ENCODE measurements at places on chromosomes 5 and 9. TPM values are rescaled to one million over a fixed set of nuclear protein-coding genes. Genes with fewer than 3 reads are reported as not detected.

DNA sequence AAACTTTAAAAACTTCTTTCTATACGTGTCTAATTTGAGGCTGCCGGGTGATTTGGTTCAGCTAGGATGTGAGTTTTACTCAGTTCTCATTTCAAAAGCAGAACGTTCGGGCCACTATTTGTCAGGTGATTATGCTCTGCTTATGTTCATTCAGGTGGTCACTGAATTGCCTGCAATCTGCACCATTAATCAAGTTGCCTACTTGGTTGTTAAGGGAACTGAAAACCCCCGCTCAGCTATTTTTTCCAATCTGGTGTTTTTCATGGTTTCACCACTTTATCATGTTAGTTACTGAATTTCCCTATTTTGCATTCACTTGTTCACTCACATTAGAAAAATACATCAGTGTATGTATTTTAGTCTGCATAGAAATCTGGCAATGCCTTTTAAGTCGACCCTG lies 523.0 kb downstream of the CSNK1G3 start:
- DNase-seq, result no peak

DNA sequence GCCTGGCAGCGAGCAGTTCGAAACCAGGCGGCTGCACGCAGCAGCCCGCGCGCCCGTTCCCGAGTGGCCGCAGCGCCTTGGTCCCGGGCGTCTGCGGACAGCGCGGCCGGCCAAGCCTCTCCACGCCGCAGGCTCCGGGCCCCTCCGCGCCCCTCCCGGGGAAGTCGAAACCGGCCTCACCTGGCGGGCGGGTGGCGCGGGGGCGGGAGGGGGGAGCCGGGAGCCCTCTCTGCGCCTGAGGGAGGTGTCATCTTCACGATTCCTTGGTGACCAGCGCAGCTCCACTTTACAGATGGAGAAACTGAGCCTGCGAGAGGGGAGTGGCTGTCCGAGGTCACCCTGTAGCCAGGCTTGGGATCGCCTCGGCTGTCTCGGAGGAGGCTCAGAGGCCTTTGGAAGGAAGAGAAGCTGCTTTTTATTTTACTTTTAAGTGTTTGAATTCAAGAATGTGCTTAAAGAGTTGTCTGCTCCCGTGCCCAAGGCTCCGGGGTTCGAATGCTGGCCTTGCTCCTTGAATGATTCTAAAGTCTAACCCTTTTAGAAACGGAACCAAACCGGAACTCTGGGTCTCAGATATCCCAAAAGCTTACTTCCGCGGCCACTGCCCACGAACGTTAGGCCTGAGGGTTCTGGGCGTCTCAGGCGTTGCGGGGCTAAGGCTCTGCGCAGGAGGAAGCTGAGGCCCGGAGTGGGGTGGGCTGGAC lies 662 bp downstream of the SUSD3 start:
- DNase-seq, result peak; percentile 58

DNA sequence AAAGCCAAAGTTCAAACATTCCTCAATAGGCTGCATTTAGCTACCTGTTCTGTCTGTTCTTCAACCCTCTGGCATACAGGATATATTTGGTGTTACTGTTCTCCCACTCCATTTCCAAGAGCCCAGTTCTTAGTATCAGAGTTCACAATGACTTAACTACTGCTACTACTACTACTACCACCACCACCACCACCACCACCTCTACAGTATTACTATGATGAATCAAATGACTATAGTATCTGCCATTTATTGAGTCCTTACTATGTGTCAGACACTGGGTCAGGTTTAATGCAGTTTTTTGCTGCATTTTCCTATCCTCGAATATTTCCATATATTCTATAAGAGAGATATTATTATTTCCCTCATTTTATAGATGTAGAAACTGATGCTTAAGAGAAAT lies 937 bp upstream of the CD180 start:
- DNase-seq, result no peak

- DNase-seq, result no peak
Measured at GRCh38 chr9:101787891-101788290, 49.4 kb upstream of the GRIN3A start.

PRR16 gene
- polyA plus RNA-seq, result 0.14 TPM
